ENCODE measurements at places on chromosomes 5 and 9.

DNA sequence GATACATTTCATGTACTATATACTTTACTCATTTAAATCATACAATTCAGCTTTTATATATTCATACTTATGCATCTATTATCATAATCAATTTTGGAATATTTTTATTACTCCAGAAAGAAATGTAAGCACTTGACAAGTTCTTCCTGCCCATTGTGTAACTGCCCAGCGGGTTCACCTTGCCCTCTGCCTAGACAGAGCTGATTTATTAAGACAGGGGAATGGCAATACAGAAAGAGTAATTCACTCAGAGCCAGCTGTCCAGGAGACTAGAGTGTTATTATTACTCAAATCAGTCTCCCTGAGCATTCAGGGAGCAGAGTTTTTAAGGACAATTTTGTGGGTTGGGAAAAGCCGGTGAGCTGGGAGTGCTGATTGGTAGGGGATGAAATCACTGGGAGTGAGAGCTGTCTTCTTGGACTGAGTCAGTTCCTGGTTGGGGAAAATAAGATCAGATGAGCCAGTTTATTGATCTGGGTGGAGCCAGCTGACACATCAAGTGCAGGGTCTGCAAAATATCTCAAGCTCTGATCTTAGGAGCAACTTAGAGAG, 16.1 kb upstream of the SPIN1 start:
- no peak for DNase-seq

GRCh38 chr9:82325907-82326306, 337.3 kb downstream of the SPATA31D1 start:
- no peak for DNase-seq

DNA sequence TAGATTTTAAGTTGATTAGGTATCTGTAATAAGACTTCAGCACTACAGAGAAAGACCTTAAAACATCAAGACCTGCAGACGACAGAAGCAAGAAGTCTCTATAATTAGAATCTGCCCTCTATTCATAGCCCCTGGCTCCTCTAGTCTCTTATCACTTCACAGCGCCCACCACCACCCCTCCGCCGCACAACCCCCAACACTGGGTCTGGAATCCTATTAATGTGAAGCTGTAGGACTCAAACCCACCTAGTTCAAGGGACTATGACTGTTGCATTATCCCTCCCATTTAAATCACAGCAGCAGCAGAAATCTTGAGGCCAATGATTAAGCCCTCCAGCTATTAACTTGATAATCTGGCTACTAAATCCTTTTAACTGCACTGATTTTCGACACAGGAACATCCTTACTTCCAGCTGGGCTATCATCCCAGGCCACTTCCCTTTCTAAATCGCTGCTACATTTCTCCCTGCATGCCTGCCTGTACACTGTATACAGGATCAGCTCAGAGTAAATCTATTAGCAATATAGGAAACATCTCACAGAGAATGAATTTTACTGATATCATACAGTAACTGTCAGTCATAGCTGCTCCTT, 159.5 kb upstream of the GRAMD2B start:
- no peak for DNase-seq

GRCh38 chr5:63960646-63961045, 1.6 kb downstream of the HTR1A start:
- DNase-seq: no peak

GRCh38 chr5:173474881-173475287, 141.6 kb downstream of the BOD1 start:
- no peak for DNase-seq

DNA sequence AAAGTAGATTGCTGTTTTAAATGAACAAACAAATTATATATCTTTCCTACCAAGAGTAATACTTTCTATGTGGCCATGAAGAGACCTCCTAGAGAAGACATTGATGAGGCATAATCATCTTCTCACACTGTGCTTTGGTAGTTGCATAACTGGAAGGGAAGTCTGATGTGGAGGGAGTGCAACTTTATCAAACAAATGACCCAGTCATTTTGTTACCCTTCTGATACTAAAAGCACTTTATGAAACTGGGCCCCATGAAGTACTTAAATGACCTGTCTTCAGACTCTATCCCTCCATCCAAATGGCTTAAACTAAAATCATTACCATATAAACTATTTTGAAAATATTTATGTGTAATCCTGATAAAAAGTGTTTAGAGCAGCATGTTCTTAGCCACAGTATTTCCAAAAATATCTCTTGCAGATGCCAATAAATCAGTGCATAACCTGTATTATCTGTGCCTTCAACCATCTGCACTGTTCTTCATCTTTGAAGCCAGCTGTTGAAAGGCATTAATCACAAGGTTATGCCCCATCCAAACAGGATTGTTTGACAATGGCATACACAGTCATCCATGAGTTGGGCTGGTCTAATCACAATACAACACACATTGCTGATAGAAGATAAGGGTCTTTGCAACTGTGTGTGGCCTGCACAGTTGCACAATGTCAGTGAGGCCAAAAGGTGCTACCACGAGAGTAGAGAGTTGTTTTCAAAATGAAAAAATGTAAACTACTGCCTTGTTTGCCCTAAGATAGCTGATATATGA, 31.9 kb upstream of the MIER3 start:
- DNase-seq: no peak

- DNase-seq: no peak
Measured at GRCh38 chr9:121201045-121201737, 478 bp downstream of the RAB14 start.

GRCh38 chr9:16213781-16214515, 656.5 kb downstream of the BNC2 start:
- peak; percentile 95 for DNase-seq

GRCh38 chr5:132243366-132243977, 14.0 kb upstream of the PDLIM4 start:
- no peak for DNase-seq

- no peak for DNase-seq
Measured at GRCh38 chr5:135547590-135548254, 12.0 kb upstream of the NEUROG1 start.

DNA sequence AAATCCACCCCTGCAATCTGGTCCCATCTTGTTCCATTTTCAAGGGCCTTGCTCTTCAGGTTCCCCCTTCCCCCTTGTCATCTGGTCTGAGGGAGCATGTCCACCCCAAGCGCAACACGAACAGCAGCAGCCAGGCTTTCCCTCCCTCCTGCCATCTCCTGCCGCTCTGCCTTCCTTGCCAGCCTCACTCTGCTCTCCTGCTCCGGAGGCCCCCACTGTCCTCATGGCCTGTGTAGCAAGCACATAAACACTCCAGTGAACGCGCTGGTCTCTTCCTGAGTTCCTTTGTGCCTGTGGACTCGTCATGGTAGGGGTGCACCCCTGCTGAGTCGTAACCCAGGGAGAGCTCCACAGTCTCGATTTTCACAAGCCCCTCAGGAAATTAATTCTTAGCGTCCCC, 29.9 kb downstream of the TENT4A start:
- no peak for DNase-seq

GRCh38 chr5:133227082-133227481, 175.3 kb downstream of the HSPA4 start:
- DNase-seq: no peak

GRCh38 chr9:98908897-98909634, 34.6 kb upstream of the COL15A1 start:
- DNase-seq: no peak

DNA sequence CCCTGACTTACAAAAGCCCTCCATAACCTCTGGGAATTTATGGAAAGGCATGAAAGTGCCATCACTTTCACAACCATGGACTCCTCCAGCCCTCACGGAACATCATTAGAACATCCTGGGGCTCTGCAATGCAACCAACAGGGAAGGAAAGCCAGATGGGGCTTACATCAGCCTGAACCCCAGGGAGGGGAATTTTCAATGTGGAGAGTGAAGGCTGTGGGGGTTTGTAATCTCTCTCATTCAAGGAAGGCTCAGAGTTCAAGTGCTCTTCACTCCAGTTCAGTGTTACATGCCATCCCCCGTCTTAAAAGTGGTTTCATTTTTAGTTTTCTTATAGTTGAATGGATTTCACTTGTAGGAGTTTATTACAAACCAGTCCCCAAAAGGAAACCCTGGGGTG, 5.7 kb downstream of the SPRY4 start:
- DNase-seq: no peak

DNA sequence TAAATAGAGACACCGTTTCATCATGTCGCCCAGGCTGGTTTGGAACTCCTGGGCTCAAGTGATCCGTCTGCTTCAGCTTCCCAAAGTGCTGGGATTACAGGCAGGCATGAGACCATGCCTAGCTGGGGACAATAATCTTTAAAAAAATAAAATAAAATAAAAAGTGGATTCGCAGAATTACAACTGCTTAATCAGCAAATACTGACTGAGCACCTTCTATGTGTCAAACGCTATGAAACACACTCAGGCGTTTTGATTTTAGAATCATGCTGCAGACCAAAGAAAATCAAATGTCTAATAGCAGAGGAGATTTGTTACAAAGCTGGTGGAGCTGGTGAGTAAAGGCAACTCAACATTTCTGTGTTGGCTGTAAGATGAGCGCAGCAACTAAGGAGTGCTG, 22.7 kb upstream of the SH3RF2 start:
- no peak for DNase-seq

GRCh38 chr5:163692091-163692490, 186.7 kb downstream of the MAT2B start:
- DNase-seq: no peak

- DNase-seq: peak; percentile 18
Measured at GRCh38 chr9:130539420-130540223, 39.8 kb upstream of the FUBP3 start.

GRCh38 chr9:85700330-85700729, 41.4 kb downstream of the AGTPBP1 start:
- DNase-seq: no peak

GRCh38 chr9:125845271-125845808, 98.2 kb downstream of the PBX3 start:
- DNase-seq: no peak

- no peak for DNase-seq
Measured at GRCh38 chr5:154984946-154985516, 28.5 kb upstream of the KIF4B start.

GRCh38 chr5:14234204-14234603, 91.1 kb downstream of the TRIO start:
- DNase-seq: no peak

Data from non-pigmented ciliary epithelial cell (primary cell).